ENCODE measurements at places on chromosomes 11 and 22.

DNA sequence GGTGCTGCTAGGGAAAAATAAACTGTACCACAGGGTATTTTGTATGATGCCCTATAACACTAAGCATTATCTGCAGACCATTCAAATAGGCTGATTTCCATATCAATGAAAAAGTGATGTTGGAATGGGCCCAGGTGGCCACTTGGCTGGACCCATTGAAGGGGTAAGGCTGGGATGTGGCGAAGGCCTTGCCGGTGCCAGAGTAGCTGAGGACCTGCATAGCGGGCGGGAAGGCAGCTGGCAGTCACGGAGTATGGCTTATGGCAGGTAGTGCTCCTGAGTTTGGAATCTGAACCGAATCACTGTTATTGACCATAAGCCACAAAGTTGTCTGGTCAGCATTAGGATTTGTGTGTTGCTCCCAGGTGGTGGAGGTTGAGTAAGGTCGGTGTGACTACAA lies 131.0 kb downstream of the MICAL2 start:
- DNase-seq: no peak

GRCh38 chr11:50188040-50188439 lies 155.4 kb downstream of the OR4C45 start:
- no peak for DNase-seq

GRCh38 chr22:43151251-43152002 lies at the start of gene TSPO:
TSS of gene TSPO (plus strand) at chr22:43151559. CDS start at chr22:43159239, 7,680 bp downstream.
- peak; percentile 82 for DNase-seq

- no peak for DNase-seq
Measured at GRCh38 chr22:46350121-46350520, 14.6 kb downstream of the TRMU start.

- no peak for DNase-seq
Measured at GRCh38 chr11:91243630-91244029, 981.0 kb upstream of the FAT3 start.

DNA sequence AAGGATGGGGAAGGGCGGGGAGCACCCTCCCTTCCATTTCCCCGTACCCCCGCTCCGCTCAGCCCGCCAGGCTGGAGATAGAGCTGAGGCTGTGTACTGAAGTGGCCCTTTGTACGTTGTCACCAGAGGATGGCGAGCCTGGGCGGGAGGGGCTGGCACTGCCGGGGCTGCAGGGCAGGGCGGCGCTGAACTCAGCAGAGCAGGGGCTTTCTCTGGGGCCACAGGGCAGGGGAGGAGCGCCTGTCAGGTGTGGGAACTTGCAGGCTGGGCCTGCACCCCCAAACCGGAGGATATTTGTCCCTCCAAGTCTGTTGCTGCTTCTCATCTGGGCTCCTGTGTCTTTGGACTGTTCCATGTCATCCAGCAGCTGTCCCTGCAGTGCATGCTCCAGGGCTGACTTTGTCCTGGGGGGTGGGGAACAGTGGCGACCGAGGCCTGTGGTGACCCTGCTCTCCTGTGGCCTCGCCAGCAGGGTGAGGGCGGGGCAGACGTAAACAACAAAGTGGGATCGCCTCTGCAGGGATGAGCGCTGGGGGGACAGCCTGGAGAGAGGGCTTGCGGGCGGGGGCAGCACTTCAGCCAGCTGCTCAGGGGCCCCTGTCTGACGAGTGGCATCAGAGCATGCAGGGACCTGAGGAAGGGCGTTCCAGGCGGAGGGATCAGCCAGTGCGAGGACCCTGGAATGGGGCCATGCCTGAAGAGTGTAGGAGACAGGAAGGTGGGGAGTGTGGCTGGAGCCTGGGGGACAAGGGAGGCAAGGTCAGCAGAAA lies 13.1 kb downstream of the MGAT3 start:
- DNase-seq: no peak

DNA sequence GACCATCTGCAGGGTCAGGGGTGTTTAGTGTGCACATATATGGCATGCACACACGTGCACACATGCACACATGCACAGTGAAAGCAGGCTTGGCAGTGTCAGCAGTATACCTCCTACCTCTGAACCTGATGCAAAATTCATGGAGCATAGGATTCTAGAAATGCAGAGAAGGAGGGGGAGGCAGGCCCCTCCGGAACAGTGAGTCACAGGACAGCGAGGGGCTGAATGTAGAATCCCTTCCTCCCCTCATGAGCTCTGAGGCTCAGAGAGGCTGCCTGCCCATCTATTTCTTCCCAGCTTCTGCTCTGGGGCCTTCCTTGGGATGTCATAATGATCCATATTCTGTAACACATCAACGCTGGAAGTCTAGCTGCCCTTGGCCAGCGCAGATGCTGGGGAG lies 66.7 kb upstream of the NECTIN1 start:
- DNase-seq: no peak

DNA sequence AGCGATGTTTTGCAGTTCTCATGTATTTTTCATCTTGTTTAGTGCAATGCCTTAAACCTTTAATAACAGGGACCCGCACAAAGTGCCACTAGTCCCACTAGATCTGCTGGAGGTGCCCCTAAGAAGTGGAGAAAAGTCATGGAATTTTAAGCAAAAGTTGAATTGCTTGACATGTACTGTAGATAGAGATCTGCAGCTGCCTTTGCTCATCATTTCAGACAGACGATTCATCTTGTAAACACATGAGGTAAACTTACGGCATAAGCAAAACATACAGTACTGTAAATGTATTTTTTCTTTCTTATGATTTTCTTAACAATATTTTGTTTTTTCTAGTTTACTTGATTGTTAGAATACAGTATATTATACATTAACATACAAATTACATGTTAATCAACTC lies 295.6 kb downstream of the CASP12 start:
- no peak for DNase-seq

GRCh38 chr22:20395907-20396287 lies 1.9 kb downstream of the ZNF74 start:
- no peak for DNase-seq

- DNase-seq: no peak
Measured at GRCh38 chr11:121717296-121717695, 264.5 kb upstream of the SORL1-AS1 start.

DNA sequence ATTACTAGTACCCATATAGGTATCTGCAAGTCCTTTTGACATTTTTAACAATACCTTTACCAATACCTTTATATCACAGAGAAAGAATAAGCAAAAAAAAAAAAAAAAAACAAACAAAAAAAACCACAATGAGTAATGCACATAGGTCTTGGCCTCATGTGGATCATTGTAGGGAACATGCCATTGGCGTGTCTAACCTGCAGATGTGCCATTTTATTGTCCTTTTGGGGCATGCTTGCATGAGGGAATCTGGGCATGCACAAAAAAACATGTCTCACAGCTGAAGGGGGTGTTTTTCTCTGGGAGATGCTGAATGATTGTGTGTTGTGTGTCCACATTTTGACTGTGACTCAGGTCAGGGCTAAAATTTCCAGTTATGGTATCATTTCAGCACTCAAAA lies 361.6 kb downstream of the GUCY1A2 start:
- DNase-seq: peak; percentile 21

- no peak for DNase-seq
Measured at GRCh38 chr22:22452211-22452610, 56.3 kb downstream of the ZNF280B start.

- DNase-seq: peak; percentile 45
Measured at GRCh38 chr22:26949193-26949592, 291.8 kb downstream of the MIAT start.
